ENCODE measurements at places on chromosomes 5 and 9. TPM values are rescaled to one million over a fixed set of nuclear protein-coding genes. Genes with fewer than 3 reads are reported as not detected.

The GRXCR2 gene
- not detected for total RNA-seq

The CNTNAP3B gene
- 1.3 TPM for total RNA-seq

The SUSD3 gene
- total RNA-seq = 4.5 TPM

The PRR16 gene
- not detected for total RNA-seq

The CTNND2 gene
- not detected for total RNA-seq

The ANKRD20A1 gene
- not detected for total RNA-seq

The TRIM7 gene
- 2.9 TPM for total RNA-seq

The LMX1B gene
- not detected for total RNA-seq

The ALDOB gene
- 0.16 TPM for total RNA-seq
